ENCODE measurements at places on chromosomes 2 and 18.

- no peak for DNase-seq
Observed at GRCh38 chr2:236612737-236613136, 43.1 kb downstream of the ACKR3 start.

GRCh38 chr18:8704361-8705237, 757 bp upstream of the MTCL1 start:
- peak; percentile 97 for DNase-seq

DNA sequence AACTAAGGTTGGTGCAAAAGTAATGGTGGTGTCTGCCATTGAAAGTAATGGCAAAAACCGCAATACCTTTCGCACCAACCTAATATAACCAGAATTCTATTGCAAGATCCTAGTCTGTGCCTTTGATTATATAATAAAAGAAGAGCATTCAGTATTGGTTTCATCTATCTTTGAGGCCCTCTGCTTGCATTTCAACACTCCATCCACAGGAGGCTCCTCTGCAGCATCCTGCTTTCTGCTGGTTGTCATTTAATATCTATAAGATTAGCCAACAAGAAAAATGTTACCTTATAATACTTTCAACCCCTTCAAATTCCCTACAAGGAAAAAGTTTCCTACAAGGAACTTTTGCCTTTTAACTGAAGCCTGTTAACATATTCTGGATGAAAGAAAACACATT, 139.2 kb downstream of the CDCA7 start:
- no peak for DNase-seq

DNA sequence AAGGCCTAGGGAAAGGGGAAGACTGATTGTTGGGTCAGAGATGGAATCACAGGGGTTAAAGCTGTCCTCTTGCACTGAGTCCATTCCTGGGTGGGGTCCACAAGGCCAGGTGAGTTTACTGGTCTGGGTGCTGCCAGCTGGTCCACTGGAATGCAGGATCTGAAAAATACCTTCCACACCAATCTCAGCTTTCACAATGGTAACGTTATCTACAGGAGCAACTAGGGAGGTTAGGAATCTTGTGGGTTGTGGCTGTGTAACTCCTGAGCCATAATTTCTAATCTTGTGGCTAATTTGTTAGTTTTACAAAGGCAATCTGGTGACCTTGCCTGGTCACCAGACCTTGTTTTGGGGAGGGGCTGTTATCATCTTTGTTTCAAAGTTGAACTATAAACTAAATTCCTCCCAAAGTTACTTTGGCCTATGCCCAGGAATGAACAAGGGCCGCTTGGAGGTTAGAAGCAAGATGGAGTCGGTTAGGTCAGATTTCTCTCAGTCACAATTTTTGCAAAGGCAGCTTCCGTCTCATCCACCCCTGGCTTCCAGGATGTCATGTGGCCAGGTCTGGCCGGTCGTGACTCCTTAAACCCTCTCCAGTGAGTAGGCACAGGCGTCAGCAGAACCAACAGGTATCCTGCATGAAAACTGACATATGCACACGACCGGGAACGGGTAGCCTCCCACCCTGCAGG, 123.3 kb upstream of the SH3BP4 start:
- DNase-seq, result no peak

DNA sequence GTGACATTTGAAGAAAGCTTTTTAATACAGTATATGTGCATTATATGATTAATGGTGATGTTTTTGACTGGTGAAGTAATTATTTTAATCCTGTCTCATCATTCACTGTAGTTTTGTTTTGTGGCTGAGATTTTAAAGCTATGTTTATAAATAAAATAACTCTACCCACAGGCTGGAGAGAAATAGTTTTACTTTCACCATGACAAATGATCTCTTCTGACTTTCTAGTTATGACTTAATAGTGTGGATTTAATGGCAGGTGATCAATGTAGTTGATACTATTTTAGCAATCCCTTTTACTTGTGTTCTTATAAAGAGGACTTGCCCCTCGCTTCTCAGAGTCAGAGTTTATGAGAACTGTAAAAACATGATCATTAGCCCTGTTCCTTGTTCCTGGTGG, 289.5 kb upstream of the SIX3 start:
- no peak for DNase-seq

GRCh38 chr18:26021061-26021754, 69.2 kb downstream of the SS18 start:
- DNase-seq, result no peak

GRCh38 chr2:238916176-238916874, 68.4 kb downstream of the TWIST2 start:
- no peak for DNase-seq

DNA sequence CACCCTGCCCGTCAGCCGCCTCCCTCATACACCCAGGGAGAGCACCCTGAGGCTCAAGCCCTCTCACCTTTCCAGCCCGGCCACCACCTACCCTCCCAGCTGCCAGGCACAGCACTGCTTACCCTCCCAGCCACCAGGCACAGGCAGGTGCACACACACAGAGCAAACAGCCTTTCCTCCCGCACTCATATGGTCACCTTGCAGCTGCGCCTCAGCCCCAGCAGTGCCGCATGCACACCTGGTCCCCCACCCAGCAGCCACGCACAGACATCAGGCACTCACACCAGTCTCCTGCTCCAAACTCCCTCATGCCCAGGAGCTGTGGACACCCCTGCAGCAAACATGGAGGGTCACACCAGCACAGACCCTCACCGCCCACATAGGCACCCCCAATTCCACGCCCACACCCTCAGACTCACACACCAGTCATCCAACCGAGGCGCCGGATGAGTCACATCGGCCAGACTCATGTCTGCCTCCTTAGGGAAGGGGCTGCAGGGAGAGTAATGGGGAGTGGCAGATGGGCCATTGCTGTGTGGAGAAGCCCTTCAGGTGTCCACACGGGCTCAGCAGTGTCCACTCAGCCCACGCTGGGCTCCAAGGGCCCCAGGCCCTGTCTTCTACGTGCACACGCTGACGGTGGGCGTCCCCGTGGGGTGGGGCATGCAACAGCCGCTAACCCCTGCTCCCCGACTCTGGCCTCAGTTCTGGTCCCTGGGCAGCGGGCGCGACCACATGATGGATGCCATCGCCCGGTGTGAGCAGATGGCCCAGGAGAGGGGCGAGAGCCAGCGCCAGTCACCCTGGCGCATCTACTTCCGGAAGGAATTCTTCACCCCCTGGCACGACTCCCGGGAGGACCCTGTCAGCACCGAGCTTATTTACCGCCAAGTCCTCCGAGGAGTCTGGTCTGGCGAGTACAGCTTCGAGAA, 22.3 kb upstream of the GPR17 start:
- no peak for DNase-seq

DNA sequence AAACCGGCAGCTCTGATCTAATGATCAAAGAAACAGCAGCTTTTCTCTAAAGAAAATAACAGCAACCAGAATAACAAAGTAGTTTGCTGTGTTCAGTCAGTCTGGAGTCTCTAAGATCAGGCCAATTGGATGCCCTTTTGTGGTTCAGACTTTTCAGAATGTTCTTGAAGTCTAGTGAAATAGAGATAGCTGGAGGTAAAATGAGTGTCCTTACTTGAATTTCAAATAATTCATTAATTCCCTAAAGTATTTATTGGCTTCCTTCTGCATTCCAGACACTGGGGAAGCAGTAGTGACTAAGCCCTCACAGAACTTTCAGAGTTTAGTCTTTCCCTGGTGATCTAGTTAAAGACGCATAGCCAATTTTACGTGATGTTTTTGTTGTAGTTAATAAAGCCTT, 58.7 kb downstream of the C18orf54 start:
- DNase-seq, result no peak

GRCh38 chr2:157691131-157691530, 62.5 kb upstream of the ACVR1C start:
- DNase-seq, result no peak

DNA sequence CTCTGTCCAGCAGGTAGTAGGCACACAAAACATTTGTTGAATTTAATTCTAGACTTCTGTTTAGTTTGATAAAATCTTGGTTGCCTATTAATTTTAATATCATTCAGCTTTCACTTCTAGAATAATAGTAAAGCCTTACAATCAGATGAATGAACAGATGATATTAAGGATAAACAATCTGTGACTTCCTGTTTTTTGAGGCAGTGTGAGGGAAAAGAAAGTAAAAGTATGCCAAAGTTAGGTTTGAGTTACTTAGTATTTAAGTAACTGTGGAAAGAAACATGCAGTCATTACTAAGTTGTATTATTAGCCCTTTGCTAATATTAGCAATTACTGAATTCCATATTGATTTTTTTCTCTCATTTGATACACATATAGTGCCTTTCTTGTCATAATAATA, 31.5 kb downstream of the EPB41L5 start:
- no peak for DNase-seq

GRCh38 chr18:67410075-67411070, 106.1 kb downstream of the DSEL start:
- DNase-seq, result no peak

DNA sequence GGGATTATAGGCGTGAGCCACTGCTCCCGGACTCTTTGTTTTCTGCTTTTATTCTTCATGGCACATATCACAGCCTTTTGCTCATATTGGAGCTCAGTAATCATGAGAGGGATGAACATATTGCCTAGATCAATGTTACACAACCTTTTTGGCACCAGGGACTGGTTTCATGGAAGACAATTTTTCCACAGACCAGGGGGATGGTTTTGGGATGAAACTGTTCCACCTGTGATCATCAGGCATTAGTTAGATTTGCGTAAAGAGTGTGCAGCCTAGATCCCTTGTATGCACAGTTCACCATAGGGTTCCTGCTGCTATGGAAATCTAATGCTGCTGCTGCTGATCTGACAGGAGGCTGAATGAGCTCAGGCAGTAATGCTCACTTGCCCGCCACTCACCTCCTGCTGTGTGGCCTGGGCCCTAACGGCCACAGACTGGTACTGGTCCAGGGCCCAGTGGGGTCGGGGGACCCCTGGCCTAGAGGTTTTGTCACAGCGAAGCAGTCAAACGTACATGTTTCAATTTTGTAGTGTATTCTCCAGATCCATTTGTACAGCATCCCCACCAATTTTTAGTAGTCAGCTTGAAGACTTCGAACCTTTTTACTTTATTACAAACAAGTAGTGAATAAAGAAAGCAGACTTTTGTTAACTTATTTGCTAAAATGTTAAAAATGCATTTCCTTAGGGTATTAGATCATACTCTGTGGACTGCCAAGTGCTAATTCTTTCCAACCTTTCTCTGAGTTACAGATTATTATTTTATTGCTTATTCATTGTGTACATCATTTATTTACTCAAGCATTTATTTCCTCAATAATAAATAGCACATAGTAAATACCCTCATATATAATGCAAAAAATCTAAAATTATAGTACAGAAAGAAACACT, 6.2 kb downstream of the DAW1 start:
- no peak for DNase-seq

DNA sequence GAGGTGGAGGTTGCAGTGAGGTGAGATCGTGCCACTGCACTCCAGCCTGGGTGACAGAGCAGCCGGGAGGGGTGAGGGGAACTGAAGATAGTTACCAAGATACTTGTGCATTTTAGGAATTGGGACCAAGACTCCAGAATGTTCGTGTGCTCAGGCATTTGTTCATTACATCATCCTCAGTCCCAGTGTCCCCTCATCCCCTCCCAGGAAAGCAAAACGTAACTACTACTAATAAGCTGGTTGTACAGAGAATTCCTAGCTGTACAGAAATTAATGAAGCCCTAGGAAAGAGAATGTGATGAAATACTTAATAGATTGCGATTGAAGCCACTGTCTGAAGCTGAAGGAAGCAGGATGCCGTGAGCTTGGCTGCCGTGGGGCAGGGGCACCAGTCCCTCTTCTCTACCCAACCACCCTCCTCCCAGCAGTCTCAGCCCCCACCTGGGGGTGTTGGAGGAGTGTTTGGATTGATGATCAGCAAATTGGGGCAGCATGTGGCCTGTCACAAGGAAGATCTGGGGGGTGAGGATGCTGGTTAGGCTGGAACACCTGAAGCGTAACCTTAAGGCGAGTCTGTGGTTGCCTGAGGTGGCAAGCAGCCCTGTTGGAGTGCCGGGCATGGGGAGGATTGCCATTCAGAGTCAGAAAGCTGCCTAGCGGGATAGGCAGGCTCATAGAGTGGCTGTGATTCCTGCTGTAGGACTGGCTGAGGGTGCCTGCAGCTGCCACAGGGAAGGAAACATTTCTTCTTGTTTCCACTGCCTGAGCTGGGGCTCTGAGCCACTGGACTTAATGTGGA, 140.9 kb downstream of the SH3RF3 start:
- no peak for DNase-seq

DNA sequence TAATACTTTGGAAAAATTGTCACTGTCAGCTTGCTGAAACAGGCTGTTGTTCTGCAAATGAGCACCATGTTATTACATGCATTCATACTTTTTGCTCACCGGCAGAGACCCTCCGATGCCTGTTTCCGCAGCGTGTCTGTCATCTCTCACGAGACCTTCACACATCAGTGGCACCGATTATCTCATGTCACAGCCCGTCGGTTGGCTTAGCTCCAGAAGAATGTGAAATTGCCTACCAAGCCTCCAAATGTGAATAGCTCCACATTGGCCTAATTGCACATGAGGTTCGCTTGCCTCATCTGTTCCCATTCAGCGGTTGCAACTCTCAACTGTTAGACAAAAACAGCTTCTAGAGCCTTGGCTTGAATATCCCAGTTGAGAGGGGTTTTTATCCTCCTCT, 233.0 kb downstream of the ACTR3 start:
- no peak for DNase-seq

DNA sequence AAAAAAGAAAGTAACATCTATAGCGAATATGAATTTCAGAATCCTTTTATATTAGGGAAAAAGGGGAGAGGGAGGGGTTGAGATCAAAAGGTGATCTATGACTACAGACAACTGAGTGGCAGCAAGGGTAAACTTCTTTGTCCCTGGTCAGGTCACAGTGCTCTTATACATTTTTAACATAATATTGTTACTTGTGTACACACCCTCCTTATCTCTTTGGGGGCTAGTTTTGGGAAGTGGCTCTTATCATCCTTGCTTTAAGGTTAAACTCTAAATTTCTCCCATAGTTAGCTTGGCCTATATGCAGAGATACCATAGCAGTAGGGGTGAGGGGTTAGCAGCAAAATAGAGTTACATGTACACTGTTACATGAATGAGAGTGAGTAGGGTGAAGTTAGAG, 31.6 kb upstream of the ATG16L1 start:
- no peak for DNase-seq

GRCh38 chr18:364256-364826, 96.5 kb upstream of the THOC1 start:
- DNase-seq, result no peak

- no peak for DNase-seq
Observed at GRCh38 chr18:3139406-3139805, 80.4 kb downstream of the MYOM1 start.

DNA sequence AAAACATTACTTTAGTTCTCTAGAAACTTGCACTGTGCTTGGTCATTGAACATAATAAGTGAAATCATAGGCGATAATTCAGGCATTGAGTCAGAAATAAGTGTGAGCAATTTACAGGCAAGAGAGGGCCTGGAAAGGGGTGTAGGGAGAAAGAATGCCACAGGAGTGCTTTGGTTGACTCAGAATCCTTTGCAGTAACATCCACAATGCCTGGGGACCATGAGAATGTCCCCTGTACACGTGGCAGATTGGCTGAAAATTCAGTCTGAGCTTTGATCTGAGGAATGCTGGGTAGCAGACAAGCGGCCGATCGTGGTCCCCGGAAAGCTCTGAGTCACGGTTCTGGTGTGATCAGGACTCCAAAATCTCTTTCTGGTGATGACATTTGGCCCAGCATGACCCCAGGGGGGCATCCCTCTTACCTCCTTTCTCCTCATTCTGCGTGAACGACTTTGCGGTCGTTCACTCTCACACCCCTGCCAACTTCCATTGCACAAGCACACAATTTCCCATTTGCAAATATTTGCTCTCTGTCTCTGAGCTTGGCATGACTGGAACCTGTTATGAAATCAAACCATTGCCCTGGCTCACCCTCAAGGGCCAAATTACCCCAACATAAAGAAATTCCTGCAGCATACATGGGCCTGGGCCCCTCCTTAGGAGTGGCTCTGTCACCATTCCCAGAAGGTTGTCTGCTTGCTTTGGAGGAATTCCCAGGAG, 305.0 kb upstream of the EPAS1 start:
- DNase-seq, result no peak
